Activated T-cell treated with anti-CD3 and anti-CD28 coated beads, Interleukin-2, amount 50 U/mL, for 72 hours (primary cell): ENCODE measurements at places on chromosomes 4 and X.

- no peak for DNase-seq
These were observed 31.0 kb downstream of the TRPC5 start for GRCh38 chrX:112051576-112051975.

GRCh38 chrX:152817078-152817764, 13.3 kb downstream of the CETN2 start:
- DNase-seq = peak; percentile 7

DNA sequence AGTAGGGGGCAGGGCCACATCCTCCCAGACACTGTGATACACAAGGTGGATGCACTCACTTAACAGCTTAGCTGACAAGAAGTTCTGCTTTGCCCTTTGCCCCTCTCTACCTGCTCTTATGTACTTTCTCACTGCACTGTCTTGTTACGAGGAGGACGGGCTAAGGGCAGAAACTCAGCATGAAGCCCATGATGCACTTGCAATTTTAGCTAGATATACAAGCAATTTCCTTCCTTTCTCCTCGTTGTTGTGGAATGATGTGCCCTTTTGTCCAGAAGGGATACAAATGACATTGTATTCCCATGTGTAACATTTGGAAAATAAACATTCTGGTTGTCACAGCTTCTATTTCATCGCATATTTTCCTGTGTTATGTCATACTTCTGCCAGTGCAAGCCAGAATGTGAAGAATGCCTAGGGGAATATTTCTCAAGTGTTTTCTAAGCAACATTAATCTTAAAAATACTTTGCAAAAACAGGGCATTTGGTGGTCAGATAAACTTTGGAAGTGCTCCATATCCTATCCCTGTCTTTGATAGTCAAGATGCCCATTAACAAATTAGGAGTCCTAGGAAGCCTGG, 47.2 kb downstream of the MAOA start:
- no peak for DNase-seq

DNA sequence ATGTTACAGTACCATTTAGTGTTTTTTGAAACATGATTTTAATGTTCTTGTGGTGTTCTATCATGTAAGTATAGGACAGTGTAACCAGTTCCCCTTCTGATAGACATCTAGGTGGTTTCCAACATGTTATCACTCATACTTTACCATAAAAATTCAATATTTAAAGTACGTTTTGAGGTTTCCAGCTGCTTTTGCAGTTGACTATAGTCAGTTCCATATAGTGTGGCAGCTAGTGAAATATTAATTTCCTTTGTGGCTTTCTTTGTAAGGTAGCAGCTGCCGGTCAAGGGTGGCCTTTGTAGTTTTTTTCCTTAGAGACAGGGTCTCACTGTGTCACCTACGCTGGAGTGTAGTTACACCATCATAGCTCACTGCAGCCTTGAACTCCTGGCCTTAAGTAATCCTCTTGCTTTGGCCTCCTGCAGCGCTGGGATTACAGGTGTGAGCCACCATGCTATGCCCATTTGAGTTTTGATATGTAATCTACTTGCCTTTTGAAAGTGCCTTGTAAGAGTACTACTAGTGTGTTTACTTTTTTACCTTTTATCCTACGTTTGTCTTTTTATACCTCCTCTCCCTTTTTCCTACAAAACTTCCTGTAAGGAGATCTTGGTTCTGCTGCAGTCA, 63.0 kb downstream of the ARHGAP10 start:
- no peak for DNase-seq

DNA sequence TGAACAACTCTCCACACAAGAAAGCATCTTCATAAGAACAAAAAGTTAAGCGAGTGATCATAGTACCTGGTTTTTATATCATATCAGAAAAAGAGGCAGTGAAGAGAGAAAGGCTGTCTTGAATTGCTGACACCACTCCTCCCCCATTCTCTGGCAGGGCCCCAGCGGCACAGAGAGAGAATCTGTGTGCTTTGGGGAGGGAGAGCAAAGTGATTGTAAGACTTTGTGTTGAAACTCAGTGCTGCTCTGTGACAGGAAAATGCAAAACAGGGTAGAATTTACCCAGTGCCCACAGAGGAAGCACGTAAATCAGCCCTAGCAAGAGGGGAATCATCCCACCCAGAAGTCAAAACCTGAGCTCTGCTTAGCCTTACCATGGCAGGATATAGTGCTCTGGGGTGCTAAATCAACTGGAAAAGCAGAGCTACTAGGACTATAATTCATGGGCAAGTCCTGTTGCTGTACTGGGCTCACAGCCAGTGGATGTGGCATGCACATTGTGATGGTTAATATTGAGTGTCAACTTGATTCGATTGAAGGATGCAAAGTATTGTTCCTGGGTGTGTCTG, 174.6 kb downstream of the PRR32 start:
- DNase-seq = no peak

GRCh38 chr4:10285028-10285427, 168.4 kb upstream of the WDR1 start:
- DNase-seq = no peak

- no peak for DNase-seq
These were observed 224.3 kb downstream of the MGST2 start for GRCh38 chr4:139889901-139890300.

GRCh38 chr4:14265651-14266050, 638.1 kb upstream of the BOD1L1 start:
- no peak for DNase-seq

DNA sequence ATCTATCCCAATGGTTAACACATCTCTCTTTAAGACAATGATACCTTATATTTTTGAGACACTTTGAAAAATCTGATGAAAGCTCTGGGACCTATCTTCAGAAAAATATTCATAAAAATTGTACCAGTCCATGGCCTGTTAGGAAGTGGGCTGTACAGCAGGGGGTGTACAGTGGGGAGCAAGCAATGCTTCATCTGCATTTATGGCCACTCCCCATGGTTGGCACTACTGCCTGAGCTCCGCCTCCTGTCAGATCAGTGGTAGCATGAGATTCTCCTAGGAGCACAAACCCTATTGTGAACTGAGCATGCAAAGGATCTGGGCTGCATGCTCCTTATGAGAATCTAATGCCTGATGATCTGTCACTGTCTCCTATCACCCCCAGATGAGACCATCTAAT, 42.6 kb downstream of the C4orf51 start:
- DNase-seq = no peak

DNA sequence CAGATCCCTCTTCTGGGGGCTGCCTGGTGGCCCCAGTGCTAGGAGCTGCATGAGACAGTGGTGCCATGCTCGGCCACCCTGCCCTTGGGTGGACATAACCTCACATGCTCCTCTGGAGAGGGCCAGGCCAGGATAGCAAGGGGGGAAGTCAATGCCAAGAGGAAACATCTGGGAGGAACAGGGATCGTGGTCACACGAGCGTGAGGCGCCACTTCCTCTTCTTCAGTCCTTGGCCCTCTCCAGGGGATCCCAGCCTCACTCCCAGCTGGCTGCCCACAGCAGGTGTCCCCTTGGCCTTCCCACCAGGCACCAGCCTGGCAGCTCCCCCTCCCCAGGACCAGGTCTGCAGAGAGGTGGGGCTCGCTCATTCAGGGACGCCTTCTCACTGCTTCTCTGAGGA, 28.6 kb downstream of the TBC1D14 start:
- no peak for DNase-seq

- no peak for DNase-seq
These were observed 21.3 kb downstream of the ALPK1 start for GRCh38 chr4:112318239-112319142.

DNA sequence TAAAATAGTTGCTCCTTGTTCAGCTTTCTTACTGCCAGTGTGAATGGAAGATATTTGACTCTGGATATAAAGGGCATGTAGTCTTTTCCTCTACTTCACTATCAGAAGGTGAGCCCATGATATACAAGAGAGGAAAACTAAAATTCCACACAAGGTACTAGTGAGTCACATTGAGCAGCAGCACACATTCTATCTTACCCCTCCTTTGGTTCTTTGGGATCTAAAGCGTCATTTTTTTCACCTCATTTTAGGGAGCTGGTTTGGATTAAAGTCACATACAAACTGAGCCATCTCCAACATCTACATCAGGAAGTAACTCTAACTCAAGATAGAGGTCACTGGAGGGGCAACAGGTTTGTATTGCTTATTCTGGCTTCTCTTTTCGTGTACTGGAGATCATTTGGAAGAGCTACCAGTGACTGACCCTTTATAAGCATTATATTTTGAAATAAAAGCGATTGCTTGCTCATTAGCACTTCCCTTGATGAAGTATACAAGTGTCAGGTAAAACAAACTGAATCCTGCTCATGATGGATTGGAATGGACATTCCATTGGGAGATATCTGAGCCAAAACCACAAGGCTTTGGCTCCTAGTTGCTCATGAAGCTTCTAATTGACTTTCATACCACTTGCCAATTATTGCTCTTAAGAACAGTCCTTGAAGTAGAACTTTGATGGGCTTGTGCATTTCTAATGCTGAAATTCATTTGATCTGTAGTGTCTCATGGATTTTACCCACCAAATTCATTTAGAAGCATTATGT, 124.1 kb downstream of the SPCS3 start:
- DNase-seq = no peak

GRCh38 chr4:169662206-169662605, 41.8 kb downstream of the CLCN3 start:
- DNase-seq = no peak

DNA sequence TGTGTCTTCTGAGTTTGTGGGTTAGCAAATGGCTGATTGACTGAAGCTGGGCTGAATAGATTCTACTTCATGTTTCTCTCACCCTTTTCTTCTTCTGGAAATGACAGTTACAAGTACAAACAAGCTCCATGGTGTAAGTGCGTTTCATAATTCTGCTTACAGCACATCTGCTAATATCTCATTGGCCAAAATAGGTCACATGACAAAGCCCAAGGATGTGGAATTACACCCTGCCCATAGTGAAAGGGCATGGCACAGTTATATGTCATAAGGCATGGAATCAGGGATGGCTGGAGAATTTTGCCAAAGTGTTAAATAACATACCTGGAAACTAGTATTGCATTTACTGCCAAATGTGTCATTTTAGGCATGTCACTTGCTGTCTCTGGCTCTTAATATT, 327.2 kb downstream of the NKX6-1 start:
- no peak for DNase-seq

GRCh38 chr4:24032371-24032989, 142.6 kb upstream of the PPARGC1A start:
- DNase-seq = peak; percentile 0

GRCh38 chr4:3074846-3075651, 568 bp downstream of the HTT start:
- peak; percentile 64 for DNase-seq

DNA sequence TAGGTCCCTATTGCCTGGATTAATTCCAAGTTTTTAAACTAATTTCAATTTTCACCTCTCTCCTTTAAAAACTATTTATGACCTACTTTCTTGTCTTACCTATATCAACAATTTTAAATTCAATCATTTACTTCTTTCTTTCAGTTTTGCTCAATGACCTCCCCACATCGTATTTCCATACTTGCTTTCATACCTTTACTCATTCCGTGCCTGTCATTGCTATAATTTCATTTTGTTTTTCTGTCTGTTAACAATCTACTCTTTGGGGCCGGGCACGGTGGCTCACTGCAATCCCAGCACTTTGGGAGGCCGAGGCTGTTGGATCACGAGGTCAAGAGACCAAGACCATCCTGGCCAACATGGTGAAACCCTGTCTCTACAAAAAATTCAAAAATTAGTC, 781.1 kb downstream of the FSTL5 start:
- no peak for DNase-seq

GRCh38 chr4:76649086-76649485, 214.1 kb downstream of the SHROOM3 start:
- DNase-seq = no peak

- DNase-seq = no peak
These were observed 11.5 kb downstream of the DNAJB14 start for GRCh38 chr4:99934891-99935290.

- no peak for DNase-seq
These were observed 124.5 kb downstream of the NPNT start for GRCh38 chr4:106019771-106020170.

- DNase-seq = no peak
These were observed 101.7 kb downstream of the CORIN start for GRCh38 chr4:47736146-47736545.

GRCh38 chrX:49242545-49243066, 7.3 kb downstream of the CCDC22 start:
- no peak for DNase-seq

- DNase-seq = no peak
These were observed 139.2 kb downstream of the PCDH18 start for GRCh38 chr4:137393044-137393443.

GRCh38 chr4:120314969-120315368, 248.3 kb upstream of the MAD2L1 start:
- no peak for DNase-seq

DNA sequence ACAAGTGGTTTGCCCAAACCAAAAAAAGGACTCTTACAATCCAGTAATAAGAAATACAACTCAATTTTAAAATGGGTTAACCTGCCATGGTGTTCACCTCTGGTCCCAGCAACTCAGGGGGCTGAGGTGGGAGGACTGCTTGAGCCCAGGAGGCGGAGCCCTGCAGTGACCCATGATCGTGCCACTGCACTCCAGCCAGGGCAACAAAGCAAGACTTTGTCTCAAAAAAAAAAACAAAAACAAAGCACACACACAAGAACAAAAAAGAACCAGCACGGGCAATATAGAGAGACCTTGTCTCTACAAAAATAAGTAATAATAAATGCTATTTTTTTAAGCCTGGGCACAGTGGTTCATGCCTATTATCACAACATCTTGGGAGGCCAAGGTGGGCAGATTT, 28.7 kb downstream of the ARAP2 start:
- DNase-seq = no peak

- DNase-seq = no peak
These were observed 50.2 kb upstream of the TMEM150C start for GRCh38 chr4:82611982-82612381.

- no peak for DNase-seq
These were observed 187.4 kb downstream of the TEX13C start for GRCh38 chrX:125507119-125507518.

DNA sequence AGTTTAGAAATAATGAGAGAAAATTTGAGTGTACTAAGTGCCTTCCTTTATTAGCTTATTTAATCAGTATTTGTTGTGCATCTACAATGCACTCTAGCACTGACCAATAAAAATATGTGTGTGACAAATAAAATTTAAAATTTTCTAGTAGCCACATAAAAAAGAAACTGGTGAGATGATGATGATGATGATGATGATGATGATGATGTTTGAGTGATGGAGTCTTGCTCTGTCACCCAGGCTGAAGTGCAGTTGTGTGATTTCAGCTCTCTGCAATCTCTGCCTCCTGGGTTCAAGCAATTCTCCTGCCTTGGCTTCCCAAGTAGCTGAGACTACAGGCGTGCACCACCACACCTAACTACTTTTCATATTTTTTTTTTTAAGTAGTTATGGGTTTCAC, 110.2 kb downstream of the RNF150 start:
- no peak for DNase-seq

GRCh38 chrX:124289443-124289842, 43.0 kb upstream of the TEX13D start:
- DNase-seq = no peak

GRCh38 chr4:140286456-140286855, 87.0 kb upstream of the SCOC start:
- DNase-seq = no peak
